ENCODE measurements at places on chromosomes 12 and 14.

DNA sequence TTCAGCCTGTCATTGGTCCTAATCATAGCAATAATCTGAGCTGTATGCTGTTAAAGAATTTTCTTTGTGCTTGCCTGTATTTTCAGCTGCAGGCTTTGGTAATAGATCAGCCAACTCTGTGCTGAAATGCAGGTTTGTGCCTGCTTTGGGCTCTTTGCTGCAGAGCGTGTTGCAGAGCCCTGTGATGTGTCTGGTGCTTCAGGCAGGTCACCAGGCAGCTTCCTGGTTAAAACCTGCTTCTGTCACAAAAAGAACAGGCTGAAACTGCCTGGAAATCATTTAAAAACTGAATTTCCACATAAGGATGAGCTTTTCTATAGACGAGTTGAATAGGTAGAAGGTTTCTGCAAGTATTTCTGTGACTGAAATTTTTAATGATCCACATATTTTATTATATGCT is 3.1 kb downstream of the DIP2B start:
- DNase-seq, result no peak

DNA sequence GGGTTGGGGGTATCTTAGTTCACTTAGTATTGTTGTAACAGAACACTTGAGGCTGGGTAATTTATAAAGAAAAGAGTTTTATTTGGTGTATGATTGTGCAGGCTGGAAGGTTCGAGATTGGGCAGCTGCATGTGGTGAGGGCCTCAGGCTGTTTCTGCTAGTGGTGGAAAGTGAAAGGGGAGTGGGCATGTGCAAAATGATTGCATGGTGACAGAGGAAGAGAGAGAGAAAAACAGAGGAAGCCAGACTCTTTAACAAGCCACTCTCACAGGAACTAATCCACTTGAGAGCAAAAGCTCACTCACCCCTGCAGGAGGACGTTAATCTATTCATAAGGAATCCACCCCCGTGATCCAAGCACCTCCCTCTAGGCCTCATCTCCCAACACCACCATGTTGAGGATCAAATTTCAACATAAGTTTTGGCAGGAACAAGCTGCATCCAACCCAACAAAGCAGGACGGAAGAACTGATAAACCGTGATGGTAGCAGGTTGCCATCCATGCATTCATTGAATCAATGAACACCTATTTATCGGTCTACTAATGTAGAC is 165.0 kb upstream of the GZMB start:
- no peak for DNase-seq

DNA sequence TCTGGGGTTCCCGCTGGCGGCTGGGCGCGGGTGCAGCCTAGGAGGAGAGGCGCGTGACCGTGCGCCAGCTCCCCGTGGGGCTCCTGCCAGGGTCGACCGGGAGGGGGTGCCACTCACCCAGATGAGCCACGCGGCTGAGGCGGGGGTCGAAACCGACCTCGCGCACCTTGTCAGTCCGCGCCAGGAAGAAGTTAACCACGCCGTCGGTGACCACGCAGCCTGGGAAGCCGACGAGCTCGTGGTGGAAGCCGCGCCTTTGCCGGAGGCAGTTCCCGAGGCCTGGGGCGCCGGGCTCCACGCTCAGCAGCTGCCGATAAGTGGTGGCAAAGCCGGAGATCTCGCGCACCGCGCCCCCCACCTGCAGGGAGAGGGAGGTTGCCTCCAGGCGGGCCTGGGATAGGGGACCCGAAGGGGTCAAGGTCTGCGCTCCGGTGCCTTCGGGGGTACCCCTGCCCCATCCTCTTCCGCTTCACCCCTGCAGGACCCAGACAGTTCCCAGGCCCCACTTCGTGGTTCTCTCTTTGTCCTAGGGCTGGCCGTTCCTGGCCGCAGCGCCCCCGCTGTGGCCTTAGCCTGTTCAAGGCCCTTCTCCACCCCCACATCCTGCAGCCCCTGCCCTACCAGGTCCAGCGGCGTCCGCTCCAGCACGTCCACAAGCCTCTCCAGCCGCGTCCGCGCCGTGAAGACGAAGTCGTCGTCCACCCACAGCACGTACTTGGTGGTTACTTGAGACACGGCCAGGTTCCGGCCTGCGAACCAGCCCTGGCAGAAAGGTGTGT is 5.3 kb downstream of the B4GALNT1 start:
- no peak for DNase-seq

GRCh38 chr12:67761566-67761965 is 113.0 kb downstream of the DYRK2 start:
- no peak for DNase-seq
